ENCODE measurements at places on chromosomes 13 and 19.

GRCh38 chr13:53126841-53127245 is 98.2 kb downstream of the OLFM4 start:
- DNase-seq = no peak

- DNase-seq = no peak
These were observed 11.9 kb downstream of the ZIC5 start for GRCh38 chr13:99959540-99960230.

DNA sequence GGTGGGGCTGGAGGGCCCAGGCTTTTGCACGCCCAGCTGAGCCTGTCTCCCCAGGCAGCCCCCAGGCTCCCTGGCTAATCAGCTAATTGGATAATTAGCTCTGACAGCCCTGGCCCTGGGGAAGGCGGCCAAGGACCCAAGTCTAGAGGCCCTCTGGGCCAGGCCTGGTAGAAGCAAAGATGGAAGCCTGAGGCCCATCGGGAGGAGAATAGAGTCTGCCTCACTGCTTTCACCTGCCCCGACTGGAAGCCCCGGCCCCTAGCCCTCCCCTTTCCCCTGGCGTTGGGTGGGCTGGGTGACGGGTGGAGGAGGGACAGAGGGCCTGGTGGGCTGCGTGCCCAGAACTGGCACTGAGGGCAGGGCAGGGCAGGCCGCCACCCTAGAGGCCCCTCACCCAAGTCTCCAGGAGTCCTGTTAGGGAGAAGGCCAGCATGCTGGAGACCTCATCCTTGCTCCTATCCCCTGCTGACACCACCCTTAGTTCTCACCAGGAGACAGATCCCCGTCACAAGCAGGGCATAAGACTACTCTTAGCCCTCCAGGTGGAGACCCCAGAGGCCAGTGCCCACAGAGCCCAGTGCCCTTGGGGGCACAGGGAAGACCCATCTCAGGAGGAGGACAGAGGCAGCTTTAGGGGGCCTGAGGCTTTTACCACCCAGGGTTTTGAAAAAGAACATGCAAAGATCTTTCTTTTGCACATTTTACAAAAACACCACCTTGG is 12.0 kb downstream of the LYL1 start:
- no peak for DNase-seq

DNA sequence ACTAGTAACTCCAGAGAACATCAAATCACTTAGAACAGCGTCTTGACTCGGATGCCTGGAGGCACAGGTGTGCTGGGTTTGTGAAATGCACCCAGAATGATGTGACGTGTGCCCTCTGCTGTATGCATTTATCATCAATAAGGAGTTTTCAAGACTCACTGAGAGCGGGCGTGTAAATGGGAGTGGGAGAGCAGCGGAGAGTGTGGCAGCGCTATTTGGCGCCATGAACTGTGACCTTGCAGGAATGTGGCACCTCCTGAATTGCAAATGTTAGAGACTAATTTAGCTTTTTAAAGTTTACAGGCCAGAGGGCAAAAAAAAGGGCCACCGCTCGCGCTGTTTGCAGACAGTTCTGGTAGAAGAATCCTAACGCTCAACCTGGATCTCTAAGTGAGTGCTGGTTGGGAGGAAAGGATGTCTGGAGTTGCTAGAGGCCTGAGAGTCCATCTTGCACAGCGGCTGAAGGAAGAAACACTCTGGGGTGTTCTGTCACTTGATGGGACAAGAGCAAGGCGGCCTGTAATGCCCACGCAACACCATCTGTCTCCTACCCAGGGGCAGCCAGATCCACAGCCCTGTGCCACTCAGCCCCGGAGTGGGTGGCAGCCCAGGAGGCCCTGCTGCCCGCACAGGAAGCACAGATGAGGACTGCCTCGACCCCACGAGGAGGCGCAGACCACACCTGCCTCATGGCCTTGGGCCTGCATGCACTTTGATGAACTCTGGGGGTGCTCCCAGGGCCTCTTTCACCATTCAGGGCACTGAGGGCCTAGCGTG is 19.7 kb downstream of the RANBP3 start:
- no peak for DNase-seq

- no peak for DNase-seq
These were observed 715.7 kb downstream of the DIAPH3 start for GRCh38 chr13:59447846-59448620.

- DNase-seq = no peak
These were observed 15.6 kb upstream of the KCNC3 start for GRCh38 chr19:50344661-50345318.

GRCh38 chr19:38485541-38486285 is 52.2 kb downstream of the RYR1 start:
- no peak for DNase-seq

All from cortex of kidney (tissue), 1 donor.